Fibroblast of the aortic adventitia (primary cell): ENCODE measurements at places on chromosomes 2 and 18.
A peak's percentile ranks its signal among the peaks of the same experiment; 100 is the strongest.

GRCh38 chr2:210630873-210631560, 74.6 kb downstream of the CPS1 start:
- DNase-seq: no peak

DNA sequence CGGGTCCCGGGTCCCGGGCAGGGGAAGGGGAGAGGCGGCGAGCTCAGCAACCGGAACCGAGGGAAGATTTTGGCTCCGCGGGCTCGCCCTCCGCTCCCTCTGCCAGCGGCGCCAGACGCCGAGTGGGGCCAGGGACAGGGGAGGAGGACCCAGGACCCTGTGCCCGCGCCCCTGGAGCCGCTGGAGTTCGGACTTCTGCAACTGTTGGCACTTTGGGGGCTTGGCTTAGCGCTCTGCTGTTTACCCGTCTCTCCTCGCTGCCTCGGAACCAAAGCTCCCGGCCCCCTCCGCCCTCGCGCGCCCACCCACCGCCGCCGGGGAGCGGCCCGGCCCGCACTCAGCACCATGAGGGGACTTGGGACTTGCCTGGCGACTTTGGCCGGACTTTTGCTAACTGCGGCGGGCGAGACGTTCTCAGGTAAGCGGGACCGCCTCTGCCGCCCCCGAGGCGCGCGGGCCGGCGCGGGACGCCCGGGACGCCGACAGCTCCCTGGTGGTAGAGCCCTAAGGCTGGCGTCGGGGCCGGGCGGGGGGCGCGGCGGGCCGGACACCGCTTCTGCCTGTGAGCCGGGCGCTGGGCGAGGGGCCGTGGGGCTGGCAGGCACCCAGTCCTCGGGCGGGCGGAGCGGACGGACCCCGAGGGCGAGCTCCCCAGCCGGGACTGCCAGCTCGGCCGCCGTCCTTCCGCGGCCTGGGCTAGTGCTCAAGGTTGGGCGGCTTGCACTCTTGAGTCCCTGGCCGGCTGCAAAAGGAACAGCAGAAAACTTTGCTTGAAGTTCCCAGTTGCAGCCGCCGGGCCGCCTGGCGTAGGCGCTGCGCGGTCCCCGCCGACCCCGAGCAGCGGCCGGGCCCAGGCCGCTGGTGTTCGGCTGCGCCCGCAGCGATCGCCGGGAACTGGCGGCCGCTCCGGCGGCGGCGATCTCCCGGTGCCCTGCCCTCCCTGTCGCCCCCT, 634 bp downstream of the PTPRM start:
- DNase-seq: peak; percentile 64

- DNase-seq: no peak
Observed at GRCh38 chr18:61261870-61262269, 71.4 kb upstream of the CDH20 start.

GRCh38 chr2:71831193-71831577, 316.5 kb downstream of the CYP26B1 start:
- DNase-seq: peak; percentile 90

- no peak for DNase-seq
Observed at GRCh38 chr2:215681799-215682596, 246.1 kb upstream of the FN1 start.

- DNase-seq: peak; percentile 72
Observed at GRCh38 chr2:62178741-62179271, 17.1 kb upstream of the B3GNT2 start.

GRCh38 chr2:65881592-65881991, 449.2 kb upstream of the SPRED2 start:
- DNase-seq: no peak
